ENCODE measurements at places on chromosomes 2 and 18. TPM values are rescaled to one million over a fixed set of nuclear protein-coding genes. Genes with fewer than 3 reads are reported as not detected.

SERPINB4 gene
- not detected for total RNA-seq

CHRNA1 gene
- not detected for total RNA-seq

NGEF gene
- total RNA-seq: 0.71 TPM

LYG2 gene
- not detected for total RNA-seq

CABLES1 gene
- total RNA-seq: 4.2 TPM

MAL gene
- total RNA-seq: not detected

STPG4 gene
- 0.33 TPM for total RNA-seq

RNASEH1 gene
- total RNA-seq: 18.5 TPM

ARHGAP25 gene
- total RNA-seq: 1.8 TPM

HOXD11 gene
- total RNA-seq: not detected

TXNDC2 gene
- not detected for total RNA-seq

MAP2 gene
- total RNA-seq: 18.2 TPM

COL5A2 gene
- total RNA-seq: 4.5 TPM

ADCYAP1 gene
- not detected for total RNA-seq

GRCh38 chr2:139652385-139652784 is 872.2 kb upstream of the NXPH2 start:
- no peak for DNase-seq

DNA sequence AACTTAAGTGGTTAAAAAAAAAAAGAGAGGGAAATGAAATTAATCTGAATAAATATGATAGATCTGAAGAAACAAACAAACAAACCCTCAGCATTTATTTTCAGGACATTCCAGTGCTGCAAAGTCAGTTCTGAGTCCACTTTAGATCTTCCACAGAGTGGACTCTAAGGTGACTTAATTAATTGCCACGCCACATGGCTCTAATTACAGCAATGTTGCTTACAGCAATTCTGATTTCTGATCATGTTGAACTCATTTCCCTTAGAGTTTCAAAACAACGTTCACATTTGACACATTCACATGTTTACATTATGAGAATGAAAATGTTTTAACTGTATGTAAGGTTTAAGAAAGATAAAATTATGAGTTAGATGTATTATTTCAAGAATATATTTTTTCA is 38.6 kb upstream of the RASGRP3 start:
- DNase-seq: no peak

- DNase-seq: no peak
These were observed 143.7 kb upstream of the NOSTRIN start for GRCh38 chr2:168658706-168659105.

- no peak for DNase-seq
These were observed 76.3 kb upstream of the ID2 start for GRCh38 chr2:8605351-8606065.

- no peak for DNase-seq
These were observed 550.7 kb downstream of the RIT2 start for GRCh38 chr18:42564761-42565160.

DNA sequence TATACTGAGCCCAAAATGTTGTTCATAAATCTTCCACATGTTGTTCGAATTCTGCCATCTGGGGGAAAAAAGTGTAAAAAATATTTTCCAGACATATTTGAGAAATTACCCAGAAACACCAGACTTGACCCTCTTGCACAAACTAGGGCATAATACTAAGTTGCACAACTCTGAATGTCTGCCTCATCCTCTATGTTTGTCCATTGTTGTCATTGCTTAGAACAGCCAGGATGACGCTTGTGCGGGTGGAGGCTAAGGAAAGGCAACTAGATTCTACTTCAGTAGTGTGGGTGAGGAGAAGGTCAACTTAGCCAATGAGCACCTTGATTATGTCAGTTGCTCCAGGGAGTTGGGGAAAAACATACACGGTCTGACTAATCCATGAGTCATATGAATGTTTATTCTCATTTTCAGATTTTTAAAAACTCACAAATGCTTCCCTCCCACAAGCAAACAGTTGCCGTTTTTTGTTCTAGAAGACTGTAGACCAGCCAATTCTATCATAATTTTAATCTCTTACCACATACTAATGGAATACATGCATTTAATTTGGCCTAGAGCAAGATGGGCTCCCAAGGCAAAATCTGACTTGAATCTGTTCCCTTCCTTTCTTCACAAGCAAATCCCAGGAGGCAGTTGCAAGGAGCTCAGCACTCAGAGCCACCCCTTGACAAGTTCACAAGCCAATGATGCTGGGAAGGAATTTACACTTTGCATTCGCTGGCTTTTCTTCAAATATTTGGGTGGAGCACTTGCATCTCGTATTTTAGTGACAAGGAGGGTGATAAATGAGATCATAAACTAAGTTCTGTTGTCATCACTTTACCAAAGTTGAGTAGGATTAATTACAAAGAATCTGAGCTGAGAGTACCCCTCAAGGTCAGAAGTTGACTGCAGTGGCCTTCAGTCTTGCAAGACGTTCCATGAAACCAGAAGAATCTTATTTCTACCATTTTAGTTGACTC is 163.2 kb upstream of the TWIST2 start:
- DNase-seq: no peak

DNA sequence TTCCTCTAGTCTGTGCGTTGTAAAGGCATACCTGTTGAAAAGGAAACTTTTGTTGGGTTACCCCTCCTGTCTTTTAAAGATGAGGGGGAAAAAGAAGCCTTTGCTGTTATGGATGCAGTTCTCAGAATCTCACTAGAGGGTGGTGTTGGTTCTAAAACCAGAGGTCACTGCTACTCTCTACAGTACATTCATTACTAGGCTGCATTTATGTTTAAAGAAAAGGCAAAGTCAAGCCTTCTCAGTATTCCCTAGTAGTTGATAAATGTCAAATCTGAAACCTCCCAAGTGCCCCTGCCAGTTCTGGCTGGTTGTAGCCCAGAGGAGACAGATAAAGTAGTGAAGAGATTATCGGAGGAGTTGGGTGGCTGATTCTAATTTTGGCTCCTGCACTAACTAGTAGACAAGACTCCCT is 1.4 kb upstream of the PLCL1 start:
- DNase-seq: no peak

DNA sequence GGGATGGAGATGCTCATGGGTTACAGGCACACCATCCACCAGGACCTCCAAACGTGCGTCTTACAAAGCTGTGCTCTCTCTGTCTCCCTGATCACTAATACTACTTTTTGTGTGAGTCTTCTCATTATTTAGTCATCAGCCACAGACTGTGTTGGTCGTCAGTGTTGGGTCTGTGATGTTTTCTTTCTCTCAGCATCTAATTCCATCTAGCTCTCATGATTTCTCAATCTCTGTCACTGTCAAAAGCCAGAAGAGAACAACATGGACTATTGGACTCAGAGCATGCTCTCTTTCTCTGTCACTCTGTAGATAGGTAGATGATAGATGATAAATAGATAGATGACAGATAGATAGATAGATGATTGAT is 6.0 kb upstream of the ARL4C start:
- DNase-seq: no peak

GRCh38 chr2:144935191-144935590 is 415.3 kb upstream of the ZEB2 start:
- no peak for DNase-seq

DNA sequence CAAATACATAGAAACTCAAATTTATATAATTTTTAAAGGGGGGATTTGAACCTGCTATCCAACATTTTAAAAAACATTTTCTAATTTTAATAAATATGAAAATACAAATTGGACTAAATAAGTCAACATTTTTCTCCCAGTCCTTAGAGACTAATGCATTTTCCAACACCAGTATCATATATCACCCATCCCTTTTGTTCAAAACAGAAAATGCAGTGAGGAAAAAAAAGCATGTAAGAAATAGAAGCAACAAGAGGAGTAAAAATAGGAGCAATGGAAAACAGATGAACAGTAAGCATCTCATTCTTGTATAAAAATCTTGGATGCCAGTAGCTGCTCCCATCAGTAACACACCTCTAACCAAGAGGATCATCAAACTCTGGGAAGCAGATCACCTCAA is 25.5 kb downstream of the KLF7 start:
- no peak for DNase-seq

GRCh38 chr2:68417926-68418325 is 49.2 kb downstream of the FBXO48 start:
- DNase-seq: no peak

DNA sequence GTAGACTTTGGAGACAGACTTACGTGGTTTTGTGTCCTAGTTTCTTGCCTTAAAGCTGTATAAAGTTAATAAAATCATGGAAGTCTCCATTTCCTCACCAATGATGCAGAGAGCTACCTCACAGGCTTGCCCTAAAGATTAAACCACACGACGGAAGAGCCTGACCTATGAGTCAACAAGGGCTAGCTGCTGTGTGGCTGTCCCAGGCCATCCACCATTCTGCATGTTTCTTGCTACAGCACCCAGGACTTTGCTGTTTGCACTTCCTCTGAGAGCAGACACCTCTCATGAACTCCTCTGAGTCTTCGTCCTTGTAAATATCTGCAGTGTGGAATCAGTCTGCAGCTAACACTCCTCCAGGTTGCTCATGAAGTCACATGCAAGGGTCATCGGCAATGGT is 160.0 kb upstream of the TRIB2 start:
- no peak for DNase-seq

- DNase-seq: no peak
These were observed 405.8 kb upstream of the SALL3 start for GRCh38 chr18:78573773-78574172.

- no peak for DNase-seq
These were observed 196.4 kb upstream of the TWIST2 start for GRCh38 chr2:238651306-238652052.

GRCh38 chr2:37061776-37062175 is 22.4 kb downstream of the HEATR5B start:
- no peak for DNase-seq

DNA sequence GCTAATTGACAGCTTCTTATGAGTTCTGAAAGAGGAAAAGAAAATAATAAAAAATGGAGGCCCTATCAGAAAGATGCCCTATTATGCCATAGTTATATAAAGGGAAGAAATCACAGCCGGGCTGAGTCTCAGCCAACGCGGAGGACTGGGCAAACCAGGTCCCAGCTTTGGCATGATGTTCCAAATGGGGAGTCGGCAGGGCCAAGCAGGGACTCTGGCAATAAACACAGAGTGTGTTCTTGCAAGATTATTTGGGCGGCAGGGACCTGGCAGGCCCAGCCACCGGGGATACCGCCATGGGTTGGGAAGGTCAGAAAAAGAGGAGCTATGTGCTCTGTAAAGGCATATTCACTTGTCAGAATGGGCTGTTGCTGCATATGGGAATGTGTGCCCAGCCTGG is 694.9 kb downstream of the BCL11A start:
- DNase-seq: no peak

DNA sequence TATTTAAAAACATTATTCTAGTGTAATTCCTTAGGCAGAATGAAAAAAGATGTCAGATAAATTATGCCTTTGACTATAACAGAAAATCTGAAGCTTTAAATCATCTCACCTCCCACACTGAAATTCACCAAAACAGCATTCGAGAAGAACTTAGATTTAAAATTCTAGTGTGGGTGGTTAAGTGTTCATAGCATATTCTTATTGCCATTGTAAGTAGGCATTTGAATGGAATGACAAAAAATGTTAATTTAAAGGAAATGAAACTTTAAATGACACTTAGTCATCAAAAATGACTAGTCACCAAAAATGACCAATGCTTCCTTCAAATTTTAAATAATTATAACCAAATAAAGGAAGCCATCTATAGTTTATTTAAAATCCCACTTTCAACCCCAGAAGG is 7.0 kb upstream of the ZNF407 start:
- no peak for DNase-seq

DNA sequence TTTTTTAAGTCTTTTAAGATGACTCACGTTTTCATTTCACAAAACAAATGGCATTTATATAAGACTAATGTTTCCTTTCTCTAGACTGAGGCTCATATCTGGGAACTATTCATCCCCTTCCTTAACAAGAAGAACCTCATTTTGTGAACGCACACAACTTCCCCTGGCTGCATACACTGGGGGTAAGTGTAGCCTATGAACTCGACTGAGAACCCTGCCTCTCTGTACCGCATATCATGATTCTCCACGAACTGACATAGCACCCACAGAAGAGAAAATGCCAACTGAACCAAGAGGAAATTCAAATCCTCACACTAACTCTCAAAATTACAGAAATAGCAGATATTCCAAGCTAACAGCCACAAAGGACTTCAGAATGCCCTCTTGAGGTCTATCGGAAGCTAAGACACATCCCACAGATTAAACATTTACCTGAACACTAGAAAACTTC is 236.7 kb downstream of the TCF4 start:
- no peak for DNase-seq

- DNase-seq: no peak
These were observed 863.1 kb downstream of the RNF144A start for GRCh38 chr2:7780321-7780720.

DNA sequence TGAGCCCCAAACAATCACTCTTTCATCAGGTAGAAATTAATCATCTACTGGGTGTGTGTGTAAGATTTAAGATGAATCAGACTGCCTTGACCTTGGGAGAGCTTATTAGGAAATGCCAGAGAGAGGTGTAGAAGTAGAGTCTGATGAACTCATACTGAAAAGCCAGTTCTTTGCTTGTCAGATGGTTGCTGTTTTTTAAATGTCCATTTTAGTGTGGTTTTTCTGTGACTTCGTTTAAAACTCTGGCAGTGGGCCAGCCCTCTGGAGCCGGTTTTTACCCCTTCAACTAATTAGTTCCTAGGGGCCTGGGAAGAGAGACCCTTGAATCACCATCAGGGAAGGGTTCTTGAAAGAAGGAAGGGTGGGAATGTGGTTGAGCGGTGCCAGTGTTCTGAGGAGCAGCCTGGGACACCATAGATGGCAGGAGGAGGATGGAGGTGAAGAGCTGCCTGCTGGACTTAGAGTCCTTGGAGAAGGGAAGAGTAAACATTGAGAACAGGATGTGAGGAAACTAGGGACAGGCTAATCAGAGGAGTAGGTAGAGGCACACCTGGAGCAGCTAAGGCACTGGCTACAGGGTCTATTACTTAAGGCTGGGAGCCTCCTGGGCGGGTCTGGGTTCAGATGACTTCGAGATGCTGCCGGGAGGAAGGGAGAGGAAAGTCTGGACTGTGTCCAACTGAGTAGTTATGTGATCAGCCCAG is 66.1 kb downstream of the LRRFIP1 start:
- no peak for DNase-seq

- no peak for DNase-seq
These were observed 13.2 kb downstream of the MAP4K4 start for GRCh38 chr2:101710471-101711318.

- no peak for DNase-seq
These were observed 10.6 kb downstream of the MYO1B start for GRCh38 chr2:191255756-191256312.
